Large intestine (tissue), 12 donors: ENCODE measurements at places on chromosomes 2 and 18.

DNA sequence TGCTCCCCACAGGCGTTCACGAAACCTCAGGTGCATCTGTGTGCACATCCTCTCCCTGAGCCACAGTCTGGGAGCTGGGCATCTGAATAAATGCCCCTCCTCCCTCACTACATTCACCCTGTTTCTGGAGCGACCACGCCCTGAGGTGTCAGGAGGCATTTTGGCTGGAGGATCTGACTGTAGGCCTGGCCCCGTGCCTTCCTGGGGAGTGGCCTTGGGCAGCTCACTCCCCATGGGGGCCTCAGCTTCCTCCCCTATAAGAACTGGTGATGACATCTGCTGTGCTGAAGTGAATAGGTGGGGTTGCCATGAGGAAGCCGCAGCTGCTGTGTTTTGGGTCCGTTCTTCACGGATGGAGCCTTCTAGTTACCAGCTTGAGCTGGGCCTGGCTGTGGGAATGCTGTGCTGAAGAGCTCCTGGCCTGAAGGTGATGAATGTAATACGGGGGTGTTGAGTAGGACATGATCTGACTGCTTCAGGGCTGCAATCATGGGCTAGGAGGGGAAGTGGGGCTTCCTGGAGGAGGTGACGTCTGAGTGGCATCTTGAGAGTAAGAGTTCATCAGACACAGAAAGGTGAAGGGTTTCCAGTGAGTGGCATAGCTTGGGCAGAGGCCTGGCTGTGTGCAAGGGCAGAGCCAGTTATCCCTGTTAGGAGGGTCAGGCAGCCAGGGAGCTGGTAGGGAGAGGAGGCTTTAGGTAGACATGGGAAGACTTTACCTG lies 58.2 kb downstream of the GLI2 start:
- no peak for DNase-seq

GRCh38 chr2:234920836-234921235 lies 31.0 kb upstream of the SH3BP4 start:
- no peak for DNase-seq

GRCh38 chr2:167196461-167197252 lies 308.4 kb downstream of the XIRP2 start:
- no peak for DNase-seq

DNA sequence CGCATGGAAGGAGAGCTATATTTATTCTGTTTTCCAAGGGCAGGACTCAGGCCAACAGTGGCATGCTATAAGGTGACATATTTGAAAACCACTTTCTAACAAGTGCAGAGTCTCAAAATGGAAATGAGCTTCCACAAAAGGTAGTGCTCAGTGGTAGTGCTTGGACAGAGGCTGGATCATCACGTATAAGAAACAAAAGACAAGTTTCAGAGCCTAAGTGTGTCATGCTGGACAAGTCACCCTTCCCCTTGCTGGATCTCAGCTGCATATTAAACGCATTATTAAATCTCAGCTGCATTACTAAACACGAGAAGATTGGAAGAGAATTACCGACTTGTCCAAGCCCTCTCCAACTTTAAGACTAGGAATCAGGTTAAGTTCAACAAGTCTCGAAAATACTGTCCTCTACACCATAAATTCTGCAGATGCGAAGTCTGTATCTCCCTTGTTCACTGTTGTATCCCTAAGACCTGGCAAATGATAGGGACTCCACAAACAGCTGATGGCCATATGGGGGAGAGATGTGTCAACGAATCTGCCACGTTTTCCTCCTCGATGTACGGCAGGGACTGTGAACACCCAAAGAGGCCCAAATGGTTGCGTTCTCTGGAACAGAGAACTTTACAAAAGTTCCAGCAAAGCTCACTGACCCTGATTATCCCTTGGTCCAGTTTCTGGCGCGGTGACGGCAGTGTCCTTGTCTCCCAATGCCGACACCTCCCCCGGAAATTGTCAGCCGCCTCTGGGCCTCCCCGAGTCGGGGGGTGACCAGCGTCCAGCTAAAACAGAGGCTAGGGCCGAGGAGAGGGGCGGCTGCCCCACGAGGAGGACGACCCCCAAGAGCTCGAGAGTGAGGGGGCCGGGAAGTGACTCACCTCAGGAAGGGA lies 611 bp downstream of the NOL10 start:
- peak; percentile 30 for DNase-seq

DNA sequence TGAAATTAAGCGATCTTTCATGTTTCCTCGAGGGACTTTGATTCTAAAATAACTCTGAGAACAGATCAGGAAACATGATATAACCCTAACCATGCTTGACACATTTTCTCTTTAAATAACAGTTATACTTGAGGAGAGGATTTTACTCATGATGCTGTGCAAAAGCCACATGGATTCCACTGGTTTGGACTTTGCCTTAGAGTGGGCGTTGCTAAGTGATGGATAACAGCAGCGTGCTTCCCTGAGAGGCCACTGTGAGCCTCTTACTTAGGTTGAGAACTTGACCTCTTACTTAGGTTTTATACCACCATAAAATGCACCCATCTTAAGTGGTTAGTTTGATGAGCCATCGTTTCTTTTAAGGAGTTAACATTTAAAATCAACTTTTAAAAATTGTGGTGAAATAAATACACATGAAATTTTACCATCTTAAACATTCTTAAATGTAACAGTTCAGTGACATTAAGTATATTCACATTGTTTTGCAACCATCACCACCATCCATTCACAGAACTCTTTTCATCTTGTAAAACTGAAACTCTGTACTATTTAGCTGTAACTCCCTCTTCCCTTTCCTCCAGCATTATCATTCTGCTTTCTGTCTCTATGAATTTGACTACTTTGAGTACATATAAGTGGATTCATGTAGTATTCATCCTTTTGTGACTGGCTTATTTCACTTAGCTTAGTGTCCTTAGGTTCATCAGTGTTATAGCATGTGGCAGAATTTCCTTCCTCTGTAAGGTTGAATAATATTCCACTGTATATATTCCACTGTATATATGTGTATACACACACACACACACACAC lies 22.6 kb downstream of the ANXA4 start:
- DNase-seq = peak; percentile 94

DNA sequence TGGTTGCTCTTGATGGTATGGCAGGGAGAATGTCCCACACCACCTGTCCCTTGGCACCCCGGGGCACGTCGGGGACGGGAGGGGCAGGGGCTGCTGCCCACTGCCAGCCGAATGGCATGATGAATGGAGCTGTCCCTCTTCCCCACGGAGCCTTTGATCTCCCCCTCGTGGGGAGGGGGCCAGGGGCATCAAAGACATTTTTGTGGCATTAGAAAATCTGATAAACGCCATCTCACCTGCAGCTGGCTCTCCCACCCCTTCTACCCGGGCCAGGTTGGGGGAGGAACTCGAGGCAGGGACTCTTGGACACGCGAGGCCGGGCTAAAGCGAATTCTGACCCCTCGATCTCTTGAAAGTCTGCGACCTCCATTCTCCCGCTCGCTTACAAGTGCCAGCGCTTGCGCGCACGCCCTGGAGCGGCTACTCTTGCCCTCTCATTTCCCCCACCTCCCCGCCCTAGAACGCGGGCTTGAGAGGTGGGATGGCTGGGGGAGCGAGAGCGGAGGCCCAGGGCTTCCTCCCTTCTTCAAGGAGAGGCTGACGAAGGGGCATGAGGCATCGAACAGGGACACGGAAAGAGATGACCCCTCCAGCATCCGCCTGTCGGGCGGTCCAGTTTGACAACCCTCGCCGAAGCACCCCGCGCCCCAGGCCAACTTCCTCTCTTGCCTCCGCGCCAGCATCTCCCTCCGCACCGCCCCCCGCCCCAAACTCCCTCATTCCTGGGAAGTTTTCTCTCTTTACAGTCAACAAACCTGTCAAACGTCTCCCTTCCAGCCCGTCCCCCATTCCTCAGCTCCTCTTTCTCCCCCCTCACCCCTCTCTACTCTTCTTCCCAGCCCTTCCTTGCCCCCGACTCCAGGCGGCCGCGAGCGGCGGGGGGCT lies 692 bp upstream of the WNT6 start:
- no peak for DNase-seq

DNA sequence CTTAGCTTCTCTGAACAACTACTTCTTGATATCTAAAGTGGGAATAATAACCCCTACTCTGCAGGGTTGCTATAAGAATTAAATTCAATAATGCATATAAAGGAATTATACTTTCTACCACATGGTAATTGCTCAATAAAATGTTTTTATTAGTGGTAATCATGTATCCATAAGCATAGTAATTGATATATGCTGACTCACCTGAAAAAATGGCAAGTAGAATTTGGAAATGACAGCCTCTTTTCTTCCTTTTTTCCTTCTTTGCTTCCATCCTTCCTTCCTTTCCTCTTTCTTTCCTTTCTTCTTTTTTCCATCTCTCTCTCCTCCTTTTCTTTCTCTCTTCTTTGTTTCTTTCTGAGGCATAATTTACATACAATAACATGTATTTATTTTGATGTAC lies 65.3 kb downstream of the DPP10 start:
- DNase-seq = no peak

GRCh38 chr2:45439788-45440773 lies 171.0 kb downstream of the SRBD1 start:
- DNase-seq = no peak

- DNase-seq = no peak
Observed at GRCh38 chr2:126952216-126952615, 53.5 kb downstream of the TEX51 start.

DNA sequence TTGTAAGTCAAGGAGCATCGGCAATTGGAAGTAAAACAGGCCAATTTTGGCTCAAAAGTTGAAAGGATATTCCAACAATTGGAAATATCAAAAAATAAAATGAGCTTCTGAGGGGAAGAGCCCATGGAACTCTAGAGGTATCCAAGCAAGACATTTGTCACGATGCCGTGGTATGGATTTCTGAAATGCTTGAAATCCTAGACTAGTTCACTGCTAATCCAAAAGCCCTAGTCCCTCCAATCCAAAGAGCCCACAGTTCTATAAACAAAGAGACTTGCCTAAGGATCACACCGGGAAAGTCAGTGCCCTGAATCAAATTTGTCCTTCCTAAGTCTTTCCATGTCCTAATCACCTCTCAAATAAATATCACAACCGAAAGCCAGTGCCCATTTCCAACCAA lies 85.1 kb downstream of the CLHC1 start:
- no peak for DNase-seq

- DNase-seq = no peak
Observed at GRCh38 chr2:233074106-233074505, 14.0 kb downstream of the INPP5D start.

DNA sequence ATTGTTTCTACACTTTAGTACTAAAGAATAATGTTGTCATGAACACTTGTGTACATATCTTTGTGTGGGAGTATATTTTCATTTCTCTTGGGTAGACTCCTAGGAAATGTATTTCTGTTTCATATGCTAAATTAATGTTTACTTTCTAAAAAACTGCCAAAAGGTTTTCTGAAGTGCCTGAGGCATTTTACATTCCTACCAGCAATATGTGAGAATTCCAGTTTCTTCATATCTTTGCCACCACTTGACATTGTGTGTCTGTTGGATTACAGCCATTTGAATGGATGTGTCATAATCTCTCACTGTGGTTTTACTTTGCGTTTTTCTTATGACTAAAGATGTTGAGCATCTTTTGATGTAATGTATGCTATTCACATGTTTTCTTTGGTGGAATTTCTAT lies 428.2 kb upstream of the KCNH7 start:
- DNase-seq = no peak

DNA sequence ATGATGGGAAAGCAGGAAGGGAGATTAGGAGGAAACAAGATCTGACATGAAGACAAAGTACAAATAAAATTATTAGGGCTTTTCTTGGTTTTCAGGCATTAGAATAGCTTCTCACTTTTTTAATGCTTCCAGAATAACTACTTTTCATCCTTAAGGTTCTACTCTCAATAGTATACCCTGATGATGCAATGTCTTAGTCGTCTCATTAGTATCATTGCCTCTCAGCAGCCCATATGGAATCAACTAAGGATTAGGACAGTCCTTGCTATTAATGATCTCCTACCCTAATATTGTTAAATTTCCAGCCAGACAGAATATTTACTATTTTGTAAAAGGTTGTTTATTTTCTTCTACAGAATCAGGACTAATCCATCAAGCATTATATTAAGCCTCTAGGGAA lies 55.9 kb downstream of the RELCH start:
- no peak for DNase-seq

DNA sequence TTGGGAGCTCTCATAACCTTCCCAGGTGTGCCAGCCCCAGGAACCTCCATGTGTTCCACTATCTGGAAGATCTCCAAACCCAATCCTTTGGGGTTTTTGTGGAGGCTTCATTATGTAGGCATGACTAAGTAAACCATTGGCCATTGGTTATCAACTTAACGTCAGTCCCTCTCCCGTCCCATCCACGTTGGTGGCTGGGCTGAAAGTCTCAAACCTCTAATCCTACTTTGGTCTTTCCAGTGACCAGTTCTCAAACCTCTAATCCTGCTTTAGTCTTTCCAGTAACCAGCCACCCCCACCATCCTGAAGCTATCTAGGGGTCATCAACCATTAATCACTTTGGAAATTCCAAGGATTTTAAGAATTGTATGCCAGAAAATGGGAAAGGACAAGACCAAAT lies 704.7 kb upstream of the TMEFF2 start:
- DNase-seq = no peak

DNA sequence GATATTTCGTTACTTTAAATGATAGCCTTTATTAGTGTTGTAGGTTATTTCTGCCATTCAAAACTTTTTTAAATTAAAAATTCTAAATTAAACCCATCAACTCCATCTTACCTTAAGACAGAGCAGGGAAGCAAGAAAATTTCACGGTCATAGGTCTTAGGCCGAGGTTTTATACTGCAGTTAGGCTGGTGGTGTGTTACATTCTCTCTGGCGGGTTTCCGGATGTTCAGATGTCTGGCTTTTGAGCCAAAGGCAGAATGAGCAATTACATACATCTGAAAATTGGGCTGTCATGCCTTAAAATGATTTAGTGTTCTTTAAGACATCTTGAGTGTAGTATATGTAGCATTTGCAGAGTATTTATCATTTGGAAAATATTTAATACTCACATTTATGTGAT lies 27.9 kb downstream of the GLS start:
- DNase-seq = no peak

DNA sequence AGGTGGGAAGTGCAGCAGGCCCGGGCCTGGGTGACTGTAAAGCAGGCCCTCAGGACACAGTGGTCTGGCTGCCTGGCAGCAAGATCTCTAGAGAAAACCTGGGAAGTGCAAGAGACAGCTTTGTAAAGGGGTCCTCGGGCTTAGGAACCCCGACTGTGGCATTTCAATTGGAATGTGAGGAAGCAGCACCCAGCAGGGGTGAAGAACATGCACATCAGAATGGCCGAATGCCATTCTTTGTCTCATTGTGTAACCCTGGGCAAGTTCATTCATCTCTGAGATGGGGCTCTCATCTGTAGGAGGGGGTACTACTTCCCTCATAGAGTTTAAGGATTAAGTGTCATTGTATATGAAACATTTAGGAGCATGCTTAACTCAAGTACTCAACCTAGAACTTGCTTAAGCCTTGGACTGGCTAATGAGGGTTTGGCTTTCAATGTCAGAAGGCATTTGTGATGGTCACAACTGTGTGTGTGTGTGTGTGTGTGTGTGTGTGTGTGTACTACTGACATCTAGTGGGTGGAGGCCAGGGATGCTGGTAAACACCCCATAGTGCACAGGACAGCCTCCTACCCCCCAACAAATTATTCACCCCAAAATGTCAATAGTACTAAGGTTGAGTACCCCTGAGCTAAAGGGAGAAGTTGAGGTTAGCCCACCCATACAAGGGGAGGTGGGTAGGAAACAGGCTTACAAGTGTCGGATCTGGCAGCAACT lies 29.3 kb downstream of the MEX3C start:
- DNase-seq = no peak
